Right lung (tissue), 10 donors: ENCODE measurements at places on chromosomes 4 and X. TPM values are rescaled to one million over a fixed set of nuclear protein-coding genes. Genes with fewer than 3 reads are reported as not detected.

The FAM193A gene
- polyA plus RNA-seq, result 26.0 TPM

The CLDN2 gene
- 80.0 TPM for polyA plus RNA-seq

The UBA6 gene
- polyA plus RNA-seq, result 39.4 TPM

The RBMXL3 gene
- polyA plus RNA-seq, result not detected

The ATP1B4 gene
- polyA plus RNA-seq, result 7.7 TPM

The CXCL6 gene
- polyA plus RNA-seq, result 0.08 TPM

The FAM149A gene
- 27.7 TPM for polyA plus RNA-seq

The ETFDH gene
- polyA plus RNA-seq, result 29.4 TPM

The IL2RG gene
- 2.8 TPM for polyA plus RNA-seq

The AKAP14 gene
- 3.8 TPM for polyA plus RNA-seq

The GPRASP2 gene
- 27.7 TPM for polyA plus RNA-seq

The GCNA gene
- 2.9 TPM for polyA plus RNA-seq

The CNGA1 gene
- polyA plus RNA-seq, result 0.50 TPM

The MAGEA2 gene
- not detected for polyA plus RNA-seq

The PRDM5 gene
- 40.2 TPM for polyA plus RNA-seq

The PLP1 gene
- polyA plus RNA-seq, result 13.7 TPM

The VCX gene
- not detected for polyA plus RNA-seq

The RAB39B gene
- 0.77 TPM for polyA plus RNA-seq

The TCEAL6 gene
- 0.10 TPM for polyA plus RNA-seq

The TMEM35A gene
- 12.0 TPM for polyA plus RNA-seq

The SHISA3 gene
- polyA plus RNA-seq, result 32.1 TPM

The ARX gene
- 0.10 TPM for polyA plus RNA-seq

The MRPL1 gene
- polyA plus RNA-seq, result 42.1 TPM

The CD99 gene
- polyA plus RNA-seq, result 189 TPM

The ABCB7 gene
- 37.4 TPM for polyA plus RNA-seq

The SYN1 gene
- polyA plus RNA-seq, result 5.3 TPM

The TMPRSS11B gene
- polyA plus RNA-seq, result 0.04 TPM

The APELA gene
- 0.30 TPM for polyA plus RNA-seq

The FGFBP2 gene
- 0.23 TPM for polyA plus RNA-seq

The COL4A5 gene
- polyA plus RNA-seq, result 186 TPM

The SSR4 gene
- 163 TPM for polyA plus RNA-seq

The POF1B gene
- polyA plus RNA-seq, result 0.29 TPM

The DMP1 gene
- not detected for polyA plus RNA-seq

The CPZ gene
- polyA plus RNA-seq, result 3.7 TPM

The CSN3 gene
- polyA plus RNA-seq, result not detected

The PAGE4 gene
- not detected for polyA plus RNA-seq

The WAS gene
- polyA plus RNA-seq, result 3.8 TPM

The ALPK1 gene
- polyA plus RNA-seq, result 19.3 TPM

The RTL3 gene
- polyA plus RNA-seq, result not detected

The PABPC1L2B gene
- not detected for polyA plus RNA-seq

The STK32B gene
- 3.8 TPM for polyA plus RNA-seq

The RNF175 gene
- polyA plus RNA-seq, result 7.3 TPM

The CXCL11 gene
- 0.16 TPM for polyA plus RNA-seq

The RAB40AL gene
- 0.41 TPM for polyA plus RNA-seq

The NXT2 gene
- polyA plus RNA-seq, result 30.4 TPM

The REELD1 gene
- polyA plus RNA-seq, result 0.34 TPM

The AMBN gene
- polyA plus RNA-seq, result not detected
